ENCODE measurements at places on chromosomes 11 and 22.

DNA sequence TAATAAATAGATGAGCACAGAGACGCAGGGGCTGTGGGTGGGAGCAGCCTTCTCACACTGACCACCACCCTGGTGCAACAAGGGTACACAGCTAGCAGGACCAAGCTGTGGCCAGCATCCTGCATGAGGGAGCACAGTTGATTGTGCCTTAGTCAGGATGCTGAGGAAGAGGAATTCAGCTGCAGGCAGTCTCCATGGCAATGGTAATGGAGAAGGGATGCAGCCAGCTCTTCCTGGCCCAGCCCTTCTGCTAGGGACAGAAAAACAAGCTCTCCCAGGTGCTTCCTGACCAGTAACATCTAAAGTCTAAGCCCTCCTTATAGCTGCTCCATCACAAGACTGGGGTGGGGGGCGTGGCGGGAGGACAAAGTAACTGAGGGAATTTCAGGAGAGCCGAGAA, 363.5 kb downstream of the BUD13 start:
- no peak for DNase-seq

GRCh38 chr11:8732324-8732670, 49.7 kb downstream of the RPL27A start:
- no peak for DNase-seq

DNA sequence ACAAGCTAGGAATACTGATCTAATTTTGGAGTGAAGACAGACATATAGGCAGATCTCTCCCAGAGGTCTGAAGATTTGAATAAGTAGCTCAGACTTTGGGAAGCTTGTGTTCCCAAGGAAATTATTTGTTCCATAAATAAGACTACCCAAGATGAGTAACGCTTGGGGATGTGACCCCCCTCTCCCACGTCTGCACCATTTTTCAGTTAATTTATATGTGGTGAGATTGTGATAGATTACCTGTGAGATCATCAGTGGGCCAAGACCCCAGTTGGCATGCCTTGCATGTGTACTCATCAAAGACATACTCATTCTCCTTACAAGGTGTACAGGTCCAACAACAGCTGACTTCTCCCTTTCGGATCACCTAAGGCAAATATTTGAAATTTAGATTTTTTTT, 252.8 kb upstream of the CTSC start:
- DNase-seq: no peak

GRCh38 chr11:65188486-65188885, 6.8 kb downstream of the CAPN1 start:
- no peak for DNase-seq

DNA sequence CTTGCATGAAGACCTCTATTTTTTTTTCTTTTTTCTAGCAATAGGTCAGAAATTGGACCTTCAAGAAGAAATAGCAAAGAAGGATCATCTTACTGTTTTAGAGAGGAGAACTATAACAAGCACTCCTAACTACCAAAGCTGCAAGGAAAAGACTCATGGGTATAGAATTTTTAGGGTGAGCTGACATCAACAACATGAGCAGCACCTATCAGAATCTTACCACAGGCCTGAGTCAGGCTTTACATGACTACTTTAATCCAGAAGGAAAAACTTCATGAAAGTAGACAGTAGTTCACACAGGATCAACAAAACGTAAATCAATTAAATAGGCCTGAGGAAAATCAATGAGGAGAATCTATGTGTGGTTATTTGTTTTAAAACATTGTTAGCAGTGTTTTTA, 130.5 kb downstream of the FAM76B start:
- DNase-seq: no peak

DNA sequence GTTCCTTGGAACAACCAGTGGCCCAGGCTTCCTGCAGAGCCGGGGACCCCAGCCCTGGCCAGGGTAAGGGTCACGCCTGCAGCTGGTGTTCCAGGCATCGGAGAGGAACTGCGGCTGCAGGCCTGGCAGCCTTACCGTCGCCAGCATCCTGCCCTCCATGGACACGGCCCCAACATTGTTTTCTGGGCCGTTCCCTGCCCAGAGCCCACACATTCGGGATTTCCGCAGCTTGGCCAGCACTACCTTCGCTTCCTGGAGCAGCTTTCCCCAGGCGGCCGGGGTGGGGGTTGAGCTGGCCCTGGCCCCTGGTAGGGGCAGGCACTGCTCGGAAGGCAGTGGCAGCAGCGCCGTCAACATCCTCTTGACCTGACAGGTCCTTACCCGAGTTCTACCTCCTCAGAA, 17.7 kb downstream of the TXN2 start:
- DNase-seq: peak; percentile 46

DNA sequence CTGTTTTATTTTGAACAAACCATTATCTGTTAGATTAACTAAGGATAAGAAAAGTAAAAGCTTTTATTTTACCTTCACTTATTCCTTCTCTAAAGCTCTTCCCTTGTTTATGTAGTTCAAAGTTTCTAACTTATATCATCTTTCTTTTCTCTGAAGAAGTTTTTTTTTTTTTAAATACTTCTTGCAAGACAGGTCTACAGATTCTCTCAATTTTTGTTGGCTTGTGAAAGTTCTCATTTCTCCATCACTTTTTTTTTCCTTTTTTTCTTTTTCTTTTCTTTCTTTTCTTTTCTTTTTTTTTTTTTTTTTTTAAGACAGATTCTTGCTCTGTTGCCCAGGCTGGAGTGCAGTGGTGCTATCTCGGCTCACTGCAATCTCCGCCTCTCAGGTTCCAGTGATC, 4.7 kb upstream of the TREH start:
- no peak for DNase-seq

GRCh38 chr11:119999220-119999619, 138.7 kb downstream of the TRIM29 start:
- DNase-seq: no peak
